ENCODE measurements at places on chromosomes 1 and 21.

- peak; percentile 83 for DNase-seq
Observed at GRCh38 chr1:179021873-179022272, 3.8 kb upstream of the FAM20B start.

GRCh38 chr1:55885619-55886018 is 670.5 kb upstream of the USP24 start:
- DNase-seq, result no peak

GRCh38 chr1:24899581-24900485 is 30.2 kb downstream of the RUNX3 start:
- DNase-seq, result no peak

GRCh38 chr1:192756314-192756713 is 52.5 kb upstream of the RGS2 start:
- no peak for DNase-seq

GRCh38 chr1:98130408-98130807 is 209.6 kb upstream of the DPYD start:
- no peak for DNase-seq

DNA sequence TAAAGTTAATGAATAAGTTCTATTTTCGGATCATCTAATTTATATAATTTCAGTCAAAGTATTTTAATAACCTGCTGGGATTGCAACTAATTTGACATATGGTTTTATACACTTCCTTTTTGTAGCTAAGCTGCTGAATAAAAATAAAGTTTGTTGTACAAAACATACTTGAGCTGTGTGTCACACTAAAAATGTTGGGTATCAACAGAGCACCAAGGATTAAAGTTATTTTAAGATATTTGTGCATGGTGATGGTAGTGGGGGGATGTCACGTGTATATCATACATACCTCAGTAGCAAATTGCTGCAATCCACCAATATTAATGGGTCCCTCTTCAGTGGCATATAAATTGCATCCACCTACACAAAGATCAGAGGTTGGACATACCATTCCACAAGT is 199.6 kb downstream of the DPYD start:
- DNase-seq, result no peak

DNA sequence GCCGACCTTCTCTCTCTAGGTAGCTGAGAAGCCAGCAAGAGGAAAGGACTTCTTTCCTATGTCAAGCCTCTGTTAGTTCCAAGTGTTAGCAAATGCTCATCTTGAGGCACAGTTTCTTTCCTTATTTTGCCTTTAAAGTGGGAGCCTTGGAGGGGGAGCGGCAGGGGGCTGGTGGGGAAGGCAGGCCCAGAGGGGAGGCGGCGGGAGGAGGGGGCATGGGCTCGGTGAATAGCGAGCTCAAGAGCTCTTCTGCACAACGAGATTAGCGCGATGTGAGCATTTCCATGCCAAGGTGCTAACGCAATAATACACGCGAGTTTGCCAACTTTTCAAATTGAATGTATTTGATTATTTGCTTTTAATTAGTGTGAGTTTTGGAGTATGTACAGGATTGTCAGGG is 372.6 kb downstream of the RPS6KC1 start:
- DNase-seq, result no peak

DNA sequence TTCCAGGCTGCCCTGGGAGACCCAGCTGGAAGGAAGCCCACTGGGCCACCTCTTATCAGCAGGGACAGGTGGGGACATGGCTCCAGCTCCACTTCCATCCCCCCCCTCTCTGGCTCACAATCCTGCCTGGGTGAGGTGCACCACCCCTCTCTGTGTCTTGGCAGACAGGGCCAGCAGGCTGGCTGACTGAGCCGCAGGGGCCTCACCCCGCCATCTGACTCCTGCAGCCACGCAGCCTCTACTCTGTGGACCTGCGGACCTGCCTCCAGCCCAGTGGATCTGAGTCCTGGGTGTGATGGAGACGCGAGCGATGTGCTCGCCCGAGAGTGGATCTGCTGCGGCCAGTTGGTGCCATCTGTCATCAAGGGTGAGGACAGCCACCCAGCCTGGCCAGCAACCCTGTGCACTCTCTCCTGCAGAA is 30.1 kb downstream of the RCC2 start:
- no peak for DNase-seq

DNA sequence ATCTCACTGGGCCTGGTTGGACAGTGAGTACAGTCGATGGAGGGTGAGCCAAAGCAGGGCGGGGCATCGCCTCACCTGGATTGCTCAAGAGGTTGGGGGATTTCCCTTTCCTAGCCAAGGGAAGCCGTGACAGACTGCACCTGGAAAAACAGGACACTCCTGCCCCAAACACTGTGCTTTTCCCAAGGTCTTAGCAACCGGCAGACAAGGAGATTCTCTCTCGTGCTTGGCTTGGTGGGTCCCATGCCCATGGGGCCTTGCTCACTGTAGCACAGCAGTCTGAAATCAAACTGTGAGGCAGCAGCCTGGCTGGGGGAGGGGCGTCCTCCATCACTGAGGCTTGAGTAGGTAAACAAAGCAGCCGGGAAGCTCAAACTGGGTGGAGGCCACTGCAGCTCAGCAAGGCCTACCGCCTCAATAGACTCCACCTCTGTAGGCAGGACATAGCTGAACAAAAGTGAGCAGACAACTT is 11.3 kb downstream of the C1orf105 start:
- no peak for DNase-seq

GRCh38 chr1:159944623-159945455 is 574 bp downstream of the IGSF9 start:
- no peak for DNase-seq

DNA sequence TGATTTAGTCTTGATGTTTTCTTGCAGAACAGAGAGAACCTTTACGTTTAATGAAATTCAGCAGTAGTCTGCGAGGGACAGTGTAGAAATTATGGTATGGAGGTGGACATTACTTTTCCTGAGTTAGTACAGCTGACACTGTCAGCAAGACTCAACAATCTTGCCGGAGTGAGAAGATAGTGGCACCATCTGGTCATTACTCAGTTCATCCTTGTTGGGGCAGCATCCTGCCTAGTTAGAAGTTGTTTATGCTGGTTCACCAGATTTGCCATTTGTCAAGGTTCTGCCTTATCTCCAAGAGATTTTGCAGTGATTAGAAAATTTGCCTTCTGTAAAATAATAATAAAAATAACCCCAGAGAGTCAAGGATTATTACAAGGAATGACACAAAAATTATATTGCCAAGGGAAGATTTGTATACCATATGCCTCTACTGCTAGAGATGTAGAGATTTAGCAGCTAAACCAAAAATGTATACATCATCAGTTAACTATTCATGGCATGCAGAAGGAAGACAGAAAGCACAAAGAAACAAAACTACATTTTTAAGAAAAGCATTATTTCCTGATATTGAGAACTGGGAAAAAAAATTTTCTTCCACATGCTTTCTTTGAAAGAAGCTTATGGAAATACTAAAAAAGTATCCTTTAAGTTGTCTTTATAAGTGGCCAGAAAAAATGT is 1967.4 kb downstream of the NCAM2 start:
- DNase-seq, result no peak

GRCh38 chr1:68429233-68429808 is 20.4 kb downstream of the RPE65 start:
- no peak for DNase-seq

DNA sequence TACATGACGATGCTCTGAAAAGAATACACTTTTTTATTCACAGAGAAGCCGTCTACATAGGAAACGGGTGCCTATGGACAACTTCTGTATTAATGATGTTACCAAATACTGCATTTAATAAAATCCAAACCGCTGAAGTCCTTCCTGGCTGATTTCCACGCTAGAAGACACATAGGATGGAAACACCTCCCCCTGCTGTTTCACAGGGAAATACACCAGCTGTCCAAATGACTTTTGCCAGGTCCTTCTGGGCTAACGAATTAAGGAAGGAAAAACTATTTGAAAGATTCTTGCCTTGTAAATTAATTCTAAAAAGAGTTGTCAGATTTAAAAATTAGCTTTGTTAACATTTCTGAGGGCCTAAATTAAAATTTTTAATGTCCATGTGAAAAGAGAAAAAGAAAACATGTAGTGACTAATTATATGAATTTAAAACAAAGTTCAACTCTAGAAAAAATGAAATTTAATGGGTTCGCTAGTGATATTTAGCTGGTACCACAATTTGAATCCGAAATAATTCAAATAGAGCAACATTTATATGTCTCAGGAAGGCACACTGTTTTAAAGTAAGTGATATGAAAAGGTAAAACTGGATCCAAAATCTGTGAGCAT is 146.0 kb downstream of the RERE start:
- peak; percentile 86 for DNase-seq

Data from pons (tissue), 1 donor.